ENCODE measurements at places on chromosomes 7 and 10.

GRCh38 chr10:24305551-24306506 is 96.9 kb downstream of the KIAA1217 start:
- no peak for DNase-seq

GRCh38 chr7:93146472-93147141 is 1.6 kb downstream of the SAMD9L start:
- DNase-seq, result no peak

GRCh38 chr7:27897001-27897400 is 157.0 kb downstream of the TAX1BP1 start:
- no peak for DNase-seq

GRCh38 chr10:33807531-33808359 is 473.3 kb upstream of the NRP1 start:
- no peak for DNase-seq

DNA sequence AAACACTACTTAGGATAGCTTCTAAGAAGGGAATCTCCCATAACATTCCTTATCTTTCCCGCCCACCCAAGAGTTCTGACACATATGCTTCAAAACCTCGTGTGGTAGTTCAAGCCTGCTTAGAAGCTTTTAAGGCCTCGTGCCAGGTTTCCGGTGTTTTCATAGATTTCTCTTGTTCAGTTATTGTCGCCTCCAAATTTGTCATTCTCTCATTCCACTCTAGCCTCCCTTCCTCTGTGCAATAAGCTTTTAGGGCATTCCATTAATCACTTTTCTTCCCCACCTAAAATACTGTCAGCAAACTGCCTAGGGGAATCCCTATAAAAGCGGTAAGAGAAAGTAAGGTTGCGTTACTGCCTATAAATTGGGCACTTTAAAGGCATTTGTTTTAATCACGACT is 718 bp upstream of the BPGM start:
- DNase-seq, result no peak

- DNase-seq, result no peak
These were observed 65.3 kb downstream of the COBL start for GRCh38 chr7:51251290-51251689.

DNA sequence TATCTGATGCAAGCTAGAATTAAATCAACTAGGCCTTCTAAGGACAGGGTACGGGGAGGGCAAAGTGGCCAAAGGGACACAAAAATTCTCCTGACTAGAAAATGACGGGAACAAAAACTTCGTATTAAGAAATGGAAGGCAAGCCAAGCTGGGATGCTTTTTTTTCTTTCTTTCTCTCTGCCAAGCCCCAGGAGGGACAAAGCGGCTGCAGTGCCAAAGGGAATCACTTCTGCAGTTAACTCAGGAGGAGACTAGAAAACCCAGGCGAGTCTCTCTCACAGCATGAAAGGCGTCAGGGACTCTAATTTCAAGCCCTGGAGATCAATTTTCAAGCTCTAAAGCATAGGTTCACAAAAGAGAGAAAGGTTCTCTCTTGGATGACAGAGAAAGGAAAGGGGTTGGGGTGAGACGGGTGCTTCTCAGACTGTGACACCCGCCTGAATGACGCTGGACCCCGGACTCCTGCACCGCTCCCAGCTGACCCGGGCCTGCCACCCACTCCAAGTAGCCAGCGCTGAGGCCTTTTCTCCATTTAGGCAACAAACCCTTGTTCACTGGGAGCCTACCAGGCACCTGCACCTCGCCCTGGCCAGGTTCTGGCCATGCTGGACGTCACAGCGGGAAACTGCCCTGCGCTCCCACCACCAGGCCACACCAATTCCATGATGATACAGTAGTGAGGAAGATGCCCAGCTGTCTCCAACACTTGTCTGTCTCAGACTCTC is 56.5 kb downstream of the KIAA1549 start:
- no peak for DNase-seq

GRCh38 chr7:13007331-13007730 is 319.9 kb downstream of the ARL4A start:
- DNase-seq, result no peak

- DNase-seq, result no peak
These were observed 125.7 kb upstream of the MTPN start for GRCh38 chr7:136102881-136103280.

All from stimulated activated CD4-positive, alpha-beta T cell treated with anti-CD3 and anti-CD28 coated beads, TNF-alpha, amount 100 ng/mL, for 1 hour (primary cell).